ENCODE measurements at places on chromosomes 3 and 15. TPM values are rescaled to one million over a fixed set of nuclear protein-coding genes. Genes with fewer than 3 reads are reported as not detected.

The ECE2 gene
- total RNA-seq, result not detected

The LRRK1 gene
- total RNA-seq, result 15.2 TPM

The FAM81A gene
- total RNA-seq, result 0.72 TPM

The HOMER2 gene
- 11.6 TPM for total RNA-seq

The ZWILCH gene
- 13.0 TPM for total RNA-seq

The HDC gene
- total RNA-seq, result not detected

The DHX30 gene
- total RNA-seq, result 56.6 TPM

The NCEH1 gene
- total RNA-seq, result 9.7 TPM

The SLC35G2 gene
- total RNA-seq, result 8.0 TPM

The ASB14 gene
- not detected for total RNA-seq

The GOLGA6L7 gene
- not detected for total RNA-seq

The PPM1L gene
- 4.3 TPM for total RNA-seq

The ANKRD63 gene
- total RNA-seq, result not detected

The RPP25 gene
- total RNA-seq, result 6.2 TPM

The ARPIN gene
- total RNA-seq, result 14.1 TPM

The SH3GL3 gene
- 0.29 TPM for total RNA-seq

The SEMA3F gene
- total RNA-seq, result 16.5 TPM

The DET1 gene
- total RNA-seq, result 7.6 TPM

The EIF3J gene
- total RNA-seq, result 36.2 TPM

The DAPK2 gene
- total RNA-seq, result 23.5 TPM

The SPINK8 gene
- total RNA-seq, result not detected

The ST8SIA2 gene
- total RNA-seq, result 0.29 TPM

The FOXB1 gene
- total RNA-seq, result not detected

The SKOR1 gene
- 0.36 TPM for total RNA-seq

The TSPAN3 gene
- total RNA-seq, result 235 TPM

The MAGEF1 gene
- 22.1 TPM for total RNA-seq

The ARHGAP31 gene
- 41.5 TPM for total RNA-seq

The ALAS1 gene
- total RNA-seq, result 35.4 TPM

The OSBPL10 gene
- total RNA-seq, result 25.0 TPM

The ZIC1 gene
- 2.1 TPM for total RNA-seq

The PYGO1 gene
- 18.0 TPM for total RNA-seq

The PLSCR2 gene
- not detected for total RNA-seq

The OXSM gene
- total RNA-seq, result 10.9 TPM

The CLDN16 gene
- total RNA-seq, result under 0.01 TPM

The CYP1A1 gene
- total RNA-seq, result not detected

The GCSAM gene
- total RNA-seq, result 0.36 TPM

The RBPMS2 gene
- total RNA-seq, result 0.29 TPM

The COL8A1 gene
- 720 TPM for total RNA-seq

The DISP2 gene
- 0.36 TPM for total RNA-seq

The SPCS1 gene
- total RNA-seq, result 60.1 TPM

The PTPN23 gene
- total RNA-seq, result 30.0 TPM

The CPLX3 gene
- not detected for total RNA-seq

The RNU5B-1 gene
- total RNA-seq, result not detected

The A4GNT gene
- total RNA-seq, result not detected

The PATL2 gene
- total RNA-seq, result 2.7 TPM

The CYB561D2 gene
- 22.1 TPM for total RNA-seq

The TBL1XR1 gene
- 297 TPM for total RNA-seq

The GP9 gene
- total RNA-seq, result not detected

The HHATL gene
- not detected for total RNA-seq

The SERINC4 gene
- total RNA-seq, result not detected

The LYZL4 gene
- total RNA-seq, result not detected

The ZNF501 gene
- 7.2 TPM for total RNA-seq

The STXBP5L gene
- not detected for total RNA-seq

The PTH1R gene
- total RNA-seq, result 0.29 TPM

The CPN2 gene
- total RNA-seq, result 0.29 TPM

The RFX7 gene
- total RNA-seq, result 7.6 TPM

The FBN1 gene
- total RNA-seq, result 1,453 TPM

The THRB gene
- total RNA-seq, result 0.36 TPM
